B cell (primary cell): ENCODE measurements at places on chromosomes 5 and 9. TPM values are rescaled to one million over a fixed set of nuclear protein-coding genes. Genes with fewer than 3 reads are reported as not detected.
A peak's percentile ranks its signal among the peaks of the same experiment; 100 is the strongest.

The MROH2B gene
- total RNA-seq, result not detected in 2 replicates

- no peak for DNase-seq
Observed at GRCh38 chr5:17452936-17453335, 45.1 kb upstream of the TAF11L2 start.

GRCh38 chr5:86977190-86977589, 290.5 kb upstream of the RASA1 start:
- no peak for DNase-seq

DNA sequence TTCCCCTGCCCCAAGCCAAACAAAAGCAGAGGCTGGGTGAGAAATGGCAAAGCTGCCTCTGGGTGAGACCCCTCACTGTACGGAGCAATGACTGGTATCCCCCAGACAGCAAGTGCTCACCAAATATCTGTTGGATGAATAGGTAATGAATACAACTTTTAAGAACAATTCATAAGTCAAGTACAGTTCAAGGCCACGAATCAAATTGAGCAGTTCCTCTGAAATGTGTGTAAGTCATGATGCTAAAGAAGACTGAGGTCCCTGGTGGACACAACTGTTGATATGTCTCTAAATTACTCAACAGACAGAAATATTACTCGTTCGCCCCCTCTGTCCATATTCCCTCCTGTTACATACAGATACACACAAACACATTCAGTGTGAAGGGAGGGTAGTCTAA, 160.7 kb downstream of the GLIS3 start:
- DNase-seq, result no peak

GRCh38 chr5:154112255-154112654, 73.5 kb downstream of the MFAP3 start:
- DNase-seq, result no peak

DNA sequence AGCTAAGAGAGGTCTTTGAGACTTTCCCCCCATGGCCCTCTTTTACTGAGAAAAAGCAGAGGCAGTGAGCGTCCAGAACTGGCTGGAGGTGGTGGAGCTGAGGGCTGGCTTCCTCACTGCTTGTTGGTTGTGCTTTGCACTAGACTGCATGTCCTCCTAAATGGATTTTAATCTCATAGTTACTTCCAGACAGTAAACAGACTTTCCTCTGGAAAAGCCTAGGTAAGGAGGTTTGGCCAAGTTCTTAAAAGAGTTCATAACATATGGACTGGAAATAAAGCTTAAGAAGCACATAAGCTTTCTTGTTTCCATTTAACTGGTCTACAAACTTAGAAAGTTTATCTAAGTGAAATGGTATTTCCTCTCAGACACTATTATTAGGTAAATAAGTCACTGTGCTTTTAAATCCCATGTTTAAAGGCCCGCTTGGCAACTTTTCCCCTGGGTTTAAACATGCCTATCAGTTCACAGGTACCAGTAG, 2.0 kb downstream of the ASPN start:
- no peak for DNase-seq

DNA sequence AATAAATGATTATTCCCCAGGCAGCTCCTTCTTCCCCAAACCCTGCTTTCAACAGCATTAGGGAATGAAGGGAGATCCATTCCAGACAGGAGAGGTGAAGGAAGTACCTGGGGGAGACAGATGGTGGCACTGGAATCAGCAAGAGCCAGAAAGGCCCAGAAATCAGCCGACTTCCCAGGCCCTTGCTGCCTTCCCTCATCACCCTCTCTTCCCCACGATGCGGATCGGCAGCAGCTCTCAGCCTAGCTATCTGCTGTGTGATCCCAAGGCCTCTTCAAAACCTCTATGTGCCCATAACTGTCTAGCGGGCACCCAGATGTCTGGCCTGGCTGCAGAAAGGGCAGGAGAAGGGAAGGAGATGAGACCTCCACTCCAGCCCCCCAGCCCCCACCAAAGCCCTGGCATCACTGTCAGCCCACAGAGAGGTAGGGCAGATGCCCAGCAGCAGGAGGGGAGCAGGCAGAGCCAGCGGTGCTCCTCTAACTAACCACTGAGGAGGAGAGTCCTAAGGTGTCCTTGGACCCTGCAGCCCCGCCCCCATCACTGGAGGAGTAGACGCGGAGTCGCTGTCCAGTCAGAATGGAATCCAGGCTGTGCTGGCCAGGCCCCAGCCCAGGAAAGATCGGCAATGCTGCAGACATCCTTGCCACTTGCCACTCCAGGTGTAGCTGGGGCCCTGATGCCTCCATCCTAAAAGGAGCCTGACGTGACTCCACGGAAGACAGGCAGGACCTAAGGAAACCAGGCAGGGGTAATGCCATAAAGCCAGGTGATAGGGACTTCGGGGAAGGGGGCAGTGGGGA, 12.7 kb downstream of the CNTFR start:
- no peak for DNase-seq

GRCh38 chr9:97508852-97509251, 7.4 kb downstream of the TMOD1 start:
- no peak for DNase-seq

- peak; percentile 67 for DNase-seq
Observed at GRCh38 chr5:38453506-38453905, 102.9 kb downstream of the LIFR start.
